ENCODE measurements at places on chromosomes 5 and 9. TPM values are rescaled to one million over a fixed set of nuclear protein-coding genes. Genes with fewer than 3 reads are reported as not detected.

GRCh38 chr5:169945831-169946261 is 34.4 kb downstream of the INSYN2B start:
- H3K4me3 ChIP-seq = no peak overlapping the region
- no peak for DNase-seq
- no peaks in the 10 kb centered on the region for H3K36me3 ChIP-seq
- H3K4me1 ChIP-seq = no peaks in the 10 kb centered on the region
- H3K27ac ChIP-seq = no peak overlapping the region

DNA sequence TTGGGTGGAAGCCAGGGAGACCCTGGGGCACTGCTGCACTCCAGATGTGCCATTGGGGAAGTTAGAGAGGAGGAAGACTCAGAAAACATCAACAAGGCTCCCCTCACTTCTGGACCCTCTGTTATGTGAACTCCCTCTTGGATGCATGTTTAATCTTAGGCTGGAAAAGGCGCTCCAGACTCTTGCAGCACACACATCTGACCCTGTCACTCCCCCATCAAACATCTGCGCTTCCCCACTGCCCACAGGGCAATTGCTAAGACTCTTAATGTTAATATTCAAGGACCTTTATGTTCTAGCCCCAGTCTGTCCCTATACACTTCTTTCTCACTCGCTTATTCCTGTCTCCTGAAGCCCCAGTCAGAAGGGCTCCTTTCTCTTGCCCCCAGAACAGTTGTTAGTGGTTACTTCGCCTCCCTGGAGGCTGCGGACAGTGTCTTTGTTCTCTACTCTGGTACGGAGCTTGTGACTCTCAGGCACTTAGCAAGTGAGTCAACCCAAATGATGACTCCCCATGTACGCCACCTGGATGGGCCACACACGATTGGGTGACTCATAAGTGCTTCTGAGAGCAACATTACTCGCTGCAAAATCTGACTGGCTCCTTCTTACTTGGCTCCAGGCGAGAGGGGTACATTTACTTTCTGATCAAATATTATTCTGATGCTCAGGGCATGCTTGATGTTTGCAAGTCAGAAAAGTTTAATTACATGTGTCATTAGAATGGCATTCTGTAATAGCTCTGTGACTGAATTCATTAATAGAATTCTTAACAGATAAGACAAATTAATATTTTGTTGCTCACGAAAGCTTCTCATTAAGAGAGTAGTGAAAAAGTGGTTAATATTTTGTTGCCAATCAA is 193.6 kb downstream of the HSPA4 start:
- peaks cover 6% of the 10 kb centered on the region for H3K36me3 ChIP-seq
- no peak for DNase-seq
- H3K4me3 ChIP-seq = no peak overlapping the region
- no peak overlapping the region for H3K27ac ChIP-seq

DNA sequence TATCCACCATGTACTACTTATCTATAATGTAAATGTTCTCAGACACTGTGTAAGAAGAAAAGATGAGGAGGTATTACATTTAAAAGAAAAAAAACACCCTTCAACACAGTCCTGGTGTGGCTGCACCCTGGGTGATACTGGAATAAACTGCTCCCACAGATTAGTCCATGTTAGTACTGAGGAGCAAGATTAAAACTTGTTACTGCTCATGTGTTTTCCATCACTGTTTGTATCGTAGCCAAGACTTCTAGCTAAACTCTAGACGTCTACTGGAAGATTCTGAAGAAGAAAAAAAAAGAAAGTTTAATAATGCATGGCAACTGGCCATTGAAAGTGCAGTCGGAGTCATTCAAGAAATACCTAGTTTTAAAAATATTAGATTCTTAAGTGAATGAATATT is at the start of gene ASPN:
Gene ASPN, minus strand, starts transcription at position 178 of the 400 bp plus-strand sequence.
- no peak within 1 kb of the TSS for H3K27ac ChIP-seq
- no peaks in the 10 kb centered on the region for H3K4me1 ChIP-seq
- no peaks in the 10 kb centered on the region for H3K27me3 ChIP-seq
- no peak for DNase-seq
- H3K4me3 ChIP-seq = no peak within 1 kb of the TSS
- no peaks in the 10 kb centered on the region for H3K36me3 ChIP-seq

DNA sequence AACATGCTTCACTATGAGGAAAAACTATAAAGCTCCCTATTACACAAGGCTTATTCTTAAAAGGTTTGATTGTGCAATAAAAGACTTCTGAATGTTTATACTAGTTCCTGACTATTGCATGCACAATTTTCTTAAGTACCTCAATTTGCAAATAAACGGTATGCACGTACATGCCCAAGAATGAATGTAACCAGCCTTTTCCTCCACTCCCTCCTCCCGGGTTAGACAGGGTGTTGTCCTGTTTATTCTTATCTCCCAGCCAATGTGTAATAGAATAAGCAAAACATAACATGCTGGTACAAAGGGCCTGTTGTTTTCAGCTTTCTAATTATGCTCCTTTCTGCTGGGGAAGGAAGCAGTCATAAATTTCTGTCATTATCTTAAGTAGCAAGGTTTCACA is 79.1 kb downstream of the AOPEP start:
- peaks cover 4% of the 10 kb centered on the region for H3K27me3 ChIP-seq
- H3K4me3 ChIP-seq = no peak overlapping the region
- H3K36me3 ChIP-seq = no peaks in the 10 kb centered on the region
- DNase-seq = no peak

DNA sequence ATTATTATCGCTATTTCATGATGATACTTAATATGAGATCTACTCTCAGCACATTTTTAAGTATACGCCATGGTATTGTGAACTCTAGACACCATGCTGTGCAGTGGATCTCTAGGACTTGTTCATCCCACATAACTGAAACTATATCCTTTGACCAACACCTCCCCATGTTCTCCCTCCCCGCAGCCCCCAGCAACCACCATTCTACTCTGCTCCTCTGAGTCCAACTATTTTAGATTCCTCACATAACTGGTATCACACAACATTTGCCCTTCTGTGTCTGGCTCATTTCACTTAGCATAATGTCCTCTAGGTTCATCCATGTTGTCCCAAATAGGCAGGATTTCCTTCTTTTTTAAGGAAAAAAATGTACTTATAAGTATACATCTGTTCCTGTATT is 6.6 kb upstream of the TBC1D2 start:
- H3K27ac ChIP-seq = no peak overlapping the region
- no peaks in the 10 kb centered on the region for H3K36me3 ChIP-seq
- no peaks in the 10 kb centered on the region for H3K4me1 ChIP-seq
- peaks cover 8% of the 10 kb centered on the region for H3K27me3 ChIP-seq
- no peak for DNase-seq

DNA sequence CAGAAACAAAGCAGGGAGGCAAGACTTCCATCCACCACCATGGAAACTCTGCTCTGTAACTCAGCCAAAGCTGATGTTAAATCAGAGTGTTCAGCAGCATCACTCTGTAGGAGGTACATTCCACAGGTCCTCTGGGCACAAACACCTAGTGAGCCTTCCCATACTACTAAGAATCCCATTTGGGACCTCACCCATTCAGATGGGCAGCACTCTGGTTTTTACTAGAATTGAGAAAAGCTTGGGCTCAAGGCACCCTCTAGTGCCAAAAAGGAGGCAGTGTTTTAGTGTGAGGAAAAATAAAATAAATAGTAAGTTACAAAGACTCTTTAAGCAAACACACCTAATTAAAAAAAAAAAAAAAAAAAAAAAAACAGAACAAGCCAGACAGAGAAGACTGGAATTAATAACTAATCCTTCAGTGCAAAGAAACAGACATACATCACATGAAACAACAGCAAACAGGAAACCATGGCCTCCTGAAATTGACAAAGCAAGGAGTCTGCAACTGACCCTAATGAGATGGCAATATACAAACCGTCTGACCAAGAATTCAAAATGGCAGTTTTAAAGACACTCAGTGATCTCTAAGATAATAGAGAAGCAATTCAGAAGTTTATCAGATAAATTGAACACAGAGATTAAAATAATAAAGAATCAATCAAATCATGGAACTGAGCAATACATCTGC is 159.5 kb downstream of the GNA14 start:
- no peak overlapping the region for H3K4me3 ChIP-seq
- DNase-seq = no peak
- H3K27ac ChIP-seq = no peak overlapping the region
- no peaks in the 10 kb centered on the region for H3K27me3 ChIP-seq

GRCh38 chr5:91468651-91469422 is 85.7 kb upstream of the ARRDC3 start:
- no peak overlapping the region for H3K27ac ChIP-seq
- H3K4me3 ChIP-seq = no peak overlapping the region
- no peak for DNase-seq

DNA sequence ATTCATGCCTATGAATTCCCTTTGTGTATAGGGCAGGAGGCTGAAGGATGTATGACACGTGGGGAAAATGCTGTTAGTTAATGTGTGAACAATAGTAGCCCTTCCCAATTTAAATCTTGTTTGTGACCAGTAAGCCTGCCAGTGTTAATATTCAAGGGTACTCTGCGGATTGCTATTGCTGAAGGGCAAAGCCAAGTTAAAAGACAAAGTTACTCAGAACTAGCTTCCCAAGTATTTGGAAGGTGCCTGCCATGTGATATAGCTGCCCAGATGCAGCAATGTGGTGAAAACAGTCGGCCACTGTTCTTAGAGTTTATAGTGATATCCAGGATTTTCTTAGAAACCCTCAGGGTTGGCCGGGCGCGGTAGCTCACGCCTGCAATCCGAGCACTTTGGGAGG is 34.6 kb downstream of the MARVELD2 start:
- H3K27me3 ChIP-seq = no peaks in the 10 kb centered on the region
- no peak for DNase-seq
- H3K27ac ChIP-seq = no peak overlapping the region
- no peak overlapping the region for H3K4me3 ChIP-seq

- no peak for DNase-seq
- no peaks in the 10 kb centered on the region for H3K27me3 ChIP-seq
- H3K4me1 ChIP-seq = peaks cover 2% of the 10 kb centered on the region
- no peaks in the 10 kb centered on the region for H3K36me3 ChIP-seq
- no peak overlapping the region for H3K27ac ChIP-seq
Observed at GRCh38 chr5:59418808-59419207, 474.7 kb downstream of the PDE4D start.

DNA sequence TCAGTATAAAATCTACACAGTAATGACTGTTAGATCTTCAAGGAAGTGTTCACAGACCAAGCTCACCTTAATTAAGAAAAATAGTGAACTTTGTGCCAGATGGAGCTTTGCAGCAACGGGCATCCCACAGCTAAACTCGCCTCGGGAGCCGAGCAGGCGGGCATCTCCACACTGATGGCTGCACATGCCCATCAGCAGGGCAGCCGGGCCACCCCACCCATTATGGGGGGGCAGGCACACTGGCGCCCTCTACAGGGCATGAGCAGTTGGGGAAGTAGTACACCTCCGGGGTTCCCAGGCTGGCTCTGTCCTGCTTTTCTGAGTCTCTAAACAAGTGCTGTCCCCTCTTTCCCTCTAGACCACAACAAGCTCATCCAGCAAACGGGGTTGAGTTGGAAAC is 21.6 kb downstream of the ANKS6 start:
- no peak overlapping the region for H3K4me3 ChIP-seq
- H3K27me3 ChIP-seq = peaks cover 4% of the 10 kb centered on the region
- DNase-seq = no peak
- H3K27ac ChIP-seq = no peak overlapping the region

- no peak overlapping the region for H3K27ac ChIP-seq
- DNase-seq = peak; percentile 47
- H3K4me1 ChIP-seq = peaks cover 2% of the 10 kb centered on the region
Observed at GRCh38 chr9:385818-386398, 171.2 kb downstream of the DOCK8 start.

- no peak for DNase-seq
- H3K4me3 ChIP-seq = no peak overlapping the region
- no peaks in the 10 kb centered on the region for H3K4me1 ChIP-seq
- peaks cover 5% of the 10 kb centered on the region for H3K27me3 ChIP-seq
Observed at GRCh38 chr5:88172847-88173758, 95.5 kb downstream of the TMEM161B start.

DNA sequence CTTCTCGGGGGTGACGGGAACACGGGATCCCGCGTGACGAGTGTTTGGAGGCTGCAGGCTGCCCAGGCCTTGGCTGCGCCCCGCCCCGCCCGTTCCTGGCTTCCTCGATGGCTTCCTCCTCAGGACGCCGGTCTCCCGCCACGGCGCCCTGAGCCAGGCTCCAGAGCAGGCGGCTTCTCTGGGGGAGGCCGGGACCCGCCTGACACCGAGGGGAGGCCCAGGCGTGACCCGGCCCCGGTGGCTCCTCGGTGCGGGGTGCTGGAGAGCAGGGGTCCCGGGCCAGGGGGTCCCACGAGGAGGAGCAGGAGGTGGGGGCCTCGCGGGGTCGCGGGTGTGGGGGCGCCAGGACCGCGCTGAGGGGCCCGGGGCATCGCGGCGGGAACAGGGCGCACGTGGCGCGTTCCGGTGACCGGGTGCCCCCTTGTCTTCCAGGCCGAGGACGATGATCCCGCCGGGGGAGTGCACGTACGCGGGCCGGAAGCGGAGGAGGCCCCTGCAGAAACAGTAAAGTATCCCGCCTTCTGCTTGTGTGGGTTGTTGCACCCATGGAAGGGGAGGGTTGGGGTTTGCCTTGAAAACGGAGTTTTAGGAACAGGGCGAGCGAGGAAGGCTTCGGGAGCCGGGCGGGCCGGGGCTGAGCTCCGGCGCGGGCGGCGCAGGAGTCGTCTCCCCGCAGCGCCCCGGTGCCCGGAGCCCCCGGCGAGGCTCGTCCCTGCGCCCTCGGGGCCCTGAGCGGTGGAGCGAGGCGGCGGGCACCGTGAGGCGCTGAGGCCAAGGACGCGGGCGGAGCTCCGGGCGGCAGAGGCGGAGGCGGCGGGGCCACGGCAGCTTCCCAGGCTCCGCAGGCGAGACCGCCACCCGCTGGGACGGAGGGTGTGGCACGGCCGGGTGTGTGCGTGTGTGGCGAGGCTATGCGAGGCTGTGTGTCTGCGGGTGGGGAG is 22.2 kb downstream of the AHRR start:
- no peaks in the 10 kb centered on the region for H3K36me3 ChIP-seq
- DNase-seq = peak; percentile 72
- peaks cover 7% of the 10 kb centered on the region for H3K27me3 ChIP-seq
- peak overlapping the region; percentile 80 for H3K4me3 ChIP-seq

DNA sequence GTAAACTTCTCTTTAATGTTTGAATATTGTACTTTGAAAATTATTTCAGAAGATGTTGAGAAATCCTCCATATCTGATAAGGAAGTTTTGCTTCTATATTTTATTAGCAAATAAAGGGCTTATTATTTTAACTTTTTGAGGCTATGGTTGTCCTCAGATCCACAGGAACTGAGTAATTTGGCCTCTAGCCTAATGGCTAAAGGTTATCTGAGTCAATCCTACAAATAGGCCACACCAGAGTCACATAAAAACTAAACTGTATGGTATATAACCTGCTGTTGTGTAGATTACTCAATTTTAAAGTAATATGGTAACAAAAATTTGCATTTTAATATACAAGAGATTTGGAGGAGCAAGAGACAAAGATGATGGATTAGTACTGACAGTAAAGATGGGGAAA is 549.2 kb upstream of the GRAMD2B start:
- no peak for DNase-seq
- H3K27me3 ChIP-seq = no peaks in the 10 kb centered on the region
- H3K27ac ChIP-seq = no peak overlapping the region
- peaks cover 5% of the 10 kb centered on the region for H3K4me1 ChIP-seq
- H3K4me3 ChIP-seq = no peak overlapping the region

Gene ELAVL2
- 384 TPM for total RNA-seq

Gene PCDHB13
- 12.7 TPM for total RNA-seq

Gene CXXC5
- total RNA-seq = 130 TPM

Gene GABRA6
- not detected for total RNA-seq

Gene MARVELD2
- 1.6 TPM for total RNA-seq

Gene SPEF2
- 0.96 TPM for total RNA-seq

Gene FAM78A
- total RNA-seq = 14.9 TPM

Gene CD14
- total RNA-seq = 0.64 TPM

Gene PCDHA9
- 18.9 TPM for total RNA-seq

Gene LCN2
- total RNA-seq = not detected
